CD8-positive, alpha-beta T cell (primary cell): ENCODE measurements at places on chromosomes 2 and 18.

- no peak for DNase-seq
These were observed 32.1 kb upstream of the SIGLEC15 start for GRCh38 chr18:45793264-45793965.

DNA sequence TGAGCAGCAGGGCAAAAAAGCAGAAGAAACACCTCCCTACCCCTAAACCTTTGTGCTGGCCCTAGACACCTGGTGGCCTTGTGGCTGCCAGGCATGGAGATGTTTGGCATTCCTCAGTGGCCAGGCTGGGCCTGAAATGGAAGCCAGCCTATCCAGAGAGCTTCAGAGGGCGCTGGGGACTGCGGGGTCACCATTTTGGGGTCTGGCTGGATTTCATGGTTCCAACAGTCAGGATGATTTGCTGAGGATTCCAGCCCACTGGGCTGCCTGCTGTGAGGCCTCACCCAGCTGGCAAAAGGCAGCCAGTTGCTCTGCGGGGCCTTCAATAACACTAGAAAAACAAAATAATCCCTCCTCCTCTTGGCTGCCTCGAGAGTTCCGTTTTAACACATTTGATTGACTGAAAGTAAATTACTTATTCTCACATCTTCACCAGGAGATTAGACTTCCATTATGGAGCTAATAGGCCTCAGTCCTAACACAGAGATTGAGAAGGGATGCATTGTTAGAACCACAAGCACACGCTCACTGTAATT, 154.1 kb downstream of the EN1 start:
- DNase-seq, result no peak

GRCh38 chr2:25098056-25098455, 56.2 kb downstream of the EFR3B start:
- no peak for DNase-seq

DNA sequence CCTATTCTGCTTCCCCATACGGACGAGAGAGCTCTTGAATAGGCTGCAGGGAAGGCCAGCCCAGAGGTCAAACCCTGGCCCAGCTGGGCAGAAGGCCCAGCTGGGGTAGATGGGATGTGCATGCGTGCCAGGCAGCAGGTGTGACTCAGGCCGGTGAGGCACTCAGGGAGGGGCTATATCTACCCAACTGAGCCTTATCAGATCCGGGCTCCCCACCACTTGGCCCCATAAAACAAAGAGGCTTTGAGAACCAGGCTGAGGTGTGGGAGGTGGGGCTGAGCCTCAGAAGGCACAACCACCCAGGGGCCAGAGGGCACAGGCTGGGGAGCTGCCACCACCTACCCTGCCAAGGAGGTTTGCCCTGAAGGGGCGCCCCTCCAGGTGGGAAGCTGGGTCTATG, 8.0 kb upstream of the CFAP65 start:
- DNase-seq, result no peak

DNA sequence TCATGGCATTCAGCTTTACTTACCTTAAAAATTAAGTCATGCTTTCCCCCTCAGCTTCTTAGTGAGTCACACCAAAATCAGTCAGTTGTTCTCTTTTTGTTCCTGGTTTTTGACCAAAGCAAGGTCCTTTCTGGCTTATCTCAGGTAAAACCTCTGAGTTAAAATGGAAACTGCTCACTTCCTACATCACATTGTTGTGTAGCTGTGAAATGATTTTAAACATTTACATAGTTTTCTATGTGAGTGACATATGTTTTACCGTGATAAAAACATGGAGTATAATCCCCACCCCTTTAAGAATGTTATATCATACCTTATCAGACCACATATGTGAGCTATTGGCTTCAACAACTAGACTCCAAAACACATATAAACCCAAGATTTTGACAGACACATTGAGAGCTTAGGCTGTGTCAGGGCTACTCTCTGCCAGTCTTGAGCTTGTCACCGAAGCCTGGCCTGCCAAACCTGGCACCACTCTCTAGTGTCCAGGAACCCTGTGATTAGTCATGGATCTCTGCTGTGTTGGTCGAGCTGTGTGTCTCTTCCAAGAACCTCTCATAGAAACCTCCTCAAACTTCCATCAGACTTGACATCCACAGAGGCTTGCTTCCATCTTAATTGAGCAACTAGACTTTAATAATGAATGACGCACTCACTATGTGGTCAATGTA, 294.5 kb upstream of the FBXO11 start:
- DNase-seq, result no peak

DNA sequence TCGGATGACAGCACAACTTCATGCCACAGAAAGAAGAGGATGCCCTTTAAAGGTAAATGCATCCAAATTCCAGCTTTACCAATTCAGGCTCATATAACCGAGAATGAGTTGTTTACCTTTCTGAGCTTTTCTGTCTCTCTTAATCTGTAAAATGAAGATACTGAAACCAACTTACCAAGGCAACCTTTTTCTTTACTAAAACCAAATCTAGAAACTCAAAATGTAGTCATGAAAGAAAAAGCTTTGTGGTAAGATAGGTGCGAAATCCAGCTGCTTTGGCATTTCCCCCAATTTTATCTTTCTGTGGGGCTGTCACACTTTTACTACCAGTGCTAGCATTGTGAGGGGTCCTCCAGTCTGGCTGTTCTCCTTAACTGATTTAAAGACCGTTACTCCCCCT, 240.4 kb downstream of the IKZF2 start:
- no peak for DNase-seq

GRCh38 chr2:233124421-233125080, 64.4 kb downstream of the INPP5D start:
- DNase-seq, result no peak

- no peak for DNase-seq
These were observed 61.6 kb downstream of the HDAC4 start for GRCh38 chr2:239339241-239339640.

- no peak for DNase-seq
These were observed 397.7 kb downstream of the TRIB2 start for GRCh38 chr2:13114391-13114790.

GRCh38 chr2:54258166-54258565, 2.1 kb upstream of the TSPYL6 start:
- no peak for DNase-seq

GRCh38 chr2:238369591-238370040, 49.3 kb downstream of the TRAF3IP1 start:
- DNase-seq, result no peak

GRCh38 chr18:48862132-48862531, 88.6 kb downstream of the SMAD7 start:
- DNase-seq, result no peak
